ENCODE measurements at places on chromosomes 4 and X.

- DNase-seq = no peak
These were observed 28.3 kb upstream of the ALG13 start for GRCh38 chrX:111652719-111653118.

GRCh38 chrX:134255555-134255954 lies 18.6 kb downstream of the CCDC160 start:
- no peak for DNase-seq

- DNase-seq = no peak
These were observed 253.2 kb upstream of the RASGEF1B start for GRCh38 chr4:81724925-81725329.

DNA sequence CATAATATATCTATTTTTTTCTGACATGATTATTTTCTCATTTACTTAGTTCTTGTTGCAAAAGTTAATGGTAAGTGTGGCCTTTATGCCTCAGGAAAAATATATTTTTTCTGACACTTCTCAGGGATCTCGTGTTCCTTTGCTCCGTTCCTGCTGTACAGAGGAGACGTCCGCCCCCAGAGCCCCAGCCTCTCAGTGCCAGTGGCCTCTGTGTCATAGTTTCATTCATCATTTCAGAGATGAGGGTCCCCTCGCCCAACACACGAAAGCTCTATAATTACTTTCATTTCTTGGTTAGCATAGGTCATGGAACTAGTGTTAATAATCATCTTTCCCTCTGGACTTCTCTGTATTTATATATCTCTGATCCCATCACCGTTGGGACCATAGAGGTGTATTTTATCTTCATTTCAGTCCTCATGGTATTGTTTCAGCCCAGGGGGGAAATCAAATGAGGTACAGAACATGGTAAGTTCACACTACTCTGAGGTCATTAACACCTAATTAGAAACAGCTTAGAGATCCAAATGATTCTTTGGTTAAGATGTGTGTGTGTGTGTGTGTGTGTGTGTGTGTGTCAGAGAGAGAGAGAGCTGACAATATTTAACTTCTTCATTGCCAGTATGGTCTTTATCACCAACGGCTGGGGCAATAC lies 631.1 kb upstream of the TENM3 start:
- DNase-seq = no peak

Data from suprapubic skin (tissue), 4 donors.